ENCODE measurements at places on chromosomes 4 and X.

DNA sequence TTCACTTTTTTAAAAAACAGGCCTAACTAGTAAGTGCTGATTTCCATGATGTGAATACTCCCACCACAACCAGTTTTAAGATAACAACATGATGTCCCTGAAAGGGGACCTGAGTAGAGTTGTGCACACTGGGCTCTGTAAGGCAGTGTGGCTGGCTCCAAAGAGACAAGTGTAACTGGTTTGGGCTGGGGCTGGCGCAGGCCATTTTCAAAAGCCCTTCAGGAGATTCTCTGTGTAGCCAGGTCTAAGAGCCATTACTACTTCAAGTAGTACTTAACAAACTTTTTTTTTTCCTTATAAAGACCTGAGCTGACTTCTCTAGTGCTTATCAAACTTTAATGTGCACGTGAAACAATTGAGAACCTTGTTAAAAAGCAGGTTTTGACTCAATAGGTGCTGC lies 4.3 kb downstream of the QRFPR start:
- DNase-seq: no peak

GRCh38 chr4:2248044-2248780 lies 6.3 kb upstream of the HAUS3 start:
- no peak for DNase-seq

GRCh38 chr4:10018818-10019461 lies 2.4 kb downstream of the SLC2A9 start:
- peak; percentile 47 for DNase-seq

DNA sequence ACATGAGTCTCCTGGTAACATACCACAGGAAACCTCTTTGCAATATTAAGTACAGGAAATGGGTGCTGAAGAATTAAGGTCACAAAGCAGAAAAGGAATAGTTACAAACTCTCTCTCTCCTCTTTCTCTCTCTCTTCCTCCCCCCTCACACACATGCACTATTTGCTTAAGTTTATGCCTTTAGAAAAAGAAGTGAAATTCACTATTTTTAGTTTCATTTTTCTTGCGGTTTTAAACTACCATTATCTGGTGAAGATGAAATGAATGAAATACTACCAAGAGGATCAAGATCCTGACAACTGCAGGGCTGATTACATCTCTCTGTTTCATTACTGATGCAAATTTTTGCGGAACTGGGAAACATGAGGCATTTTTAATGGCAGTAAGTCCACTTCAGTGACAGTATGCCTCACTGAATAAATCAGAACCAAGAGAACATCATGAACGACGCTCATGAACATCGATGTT lies 64.3 kb upstream of the FTHL17 start:
- DNase-seq: no peak

Data from amniotic stem cell (primary cell).